ENCODE measurements at places on chromosomes 16 and 17.

GRCh38 chr17:32873114-32873513 is 3.8 kb downstream of the MYO1D start:
- peak; percentile 65 for DNase-seq

DNA sequence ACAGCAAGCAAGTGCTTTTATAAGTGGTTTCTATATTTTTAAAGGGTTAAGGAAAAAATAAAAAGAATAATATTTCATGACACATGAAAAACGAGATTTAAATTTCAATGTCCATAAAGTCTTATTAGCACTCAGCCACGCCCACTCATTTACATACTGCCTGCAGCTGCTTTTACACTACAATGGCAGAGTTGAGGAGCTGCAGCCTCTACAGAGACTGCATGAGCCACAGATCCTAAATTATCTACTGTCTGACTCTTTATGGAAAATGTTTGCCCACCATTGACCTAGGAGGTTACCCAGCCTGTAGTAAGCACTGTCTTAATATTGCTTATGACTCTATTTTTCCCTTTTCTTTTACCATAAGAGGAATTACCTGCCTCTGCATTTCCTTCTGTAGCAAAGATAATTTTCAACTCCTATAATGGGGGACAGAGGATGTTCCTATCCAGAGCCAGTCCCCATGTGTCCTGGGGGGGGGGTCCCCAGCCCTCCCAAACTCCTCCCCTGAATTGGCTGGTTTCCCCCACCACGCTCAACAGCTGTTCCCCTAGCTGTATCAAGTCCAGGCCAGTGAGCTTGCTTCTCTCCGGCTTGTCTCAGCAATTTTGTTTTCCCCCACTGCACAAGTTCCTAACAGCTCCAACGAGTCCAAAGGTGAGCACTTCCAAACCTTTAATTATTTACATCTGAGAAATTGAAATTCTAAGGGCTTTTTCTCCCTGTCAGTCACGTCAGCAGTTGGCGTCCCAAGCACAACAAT is 139.4 kb upstream of the ERCC4 start:
- DNase-seq = no peak

DNA sequence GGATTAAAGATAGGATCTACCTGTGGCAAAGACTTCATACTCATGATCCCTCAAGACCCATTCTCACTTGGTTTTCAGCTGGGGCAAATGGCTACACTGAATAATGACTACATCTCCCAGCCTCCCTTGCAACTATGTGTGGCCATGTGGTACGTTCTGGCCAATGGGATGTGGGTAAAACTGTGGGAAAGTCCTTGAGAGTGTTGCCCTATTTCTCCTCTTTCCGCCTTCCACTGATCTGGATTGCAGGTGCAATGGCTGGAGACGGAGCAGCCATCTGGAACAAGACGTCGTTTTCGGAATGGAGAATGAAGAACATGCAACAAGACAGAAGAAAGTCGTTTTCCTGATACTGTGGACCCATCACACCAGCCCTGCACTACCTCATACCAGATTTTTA is 48.5 kb downstream of the HAPSTR1 start:
- no peak for DNase-seq

- no peak for DNase-seq
Observed at GRCh38 chr16:73010150-73010676, 37.7 kb downstream of the ZFHX3 start.

DNA sequence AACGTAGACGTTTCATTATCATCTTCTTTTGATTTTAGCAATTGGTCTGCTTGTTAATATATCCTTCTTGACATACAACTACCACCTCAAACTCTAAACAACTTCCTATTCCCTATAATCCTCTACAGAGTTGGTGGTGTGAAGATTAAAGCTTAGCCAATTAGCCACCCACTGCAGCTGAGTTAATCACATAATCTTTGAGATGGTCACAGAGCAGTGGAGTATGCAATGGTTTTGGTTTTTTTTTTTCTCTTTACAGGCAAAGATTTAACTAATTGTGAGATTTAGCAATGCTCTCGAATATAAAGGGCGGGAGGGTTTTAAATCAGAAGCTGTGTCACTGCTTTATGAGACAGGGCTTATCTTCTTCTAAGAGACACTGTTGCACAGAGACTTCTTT is 37.0 kb downstream of the STX8 start:
- DNase-seq = no peak

GRCh38 chr17:8371786-8372185 is 4.7 kb downstream of the KRABD2 start:
- no peak for DNase-seq

DNA sequence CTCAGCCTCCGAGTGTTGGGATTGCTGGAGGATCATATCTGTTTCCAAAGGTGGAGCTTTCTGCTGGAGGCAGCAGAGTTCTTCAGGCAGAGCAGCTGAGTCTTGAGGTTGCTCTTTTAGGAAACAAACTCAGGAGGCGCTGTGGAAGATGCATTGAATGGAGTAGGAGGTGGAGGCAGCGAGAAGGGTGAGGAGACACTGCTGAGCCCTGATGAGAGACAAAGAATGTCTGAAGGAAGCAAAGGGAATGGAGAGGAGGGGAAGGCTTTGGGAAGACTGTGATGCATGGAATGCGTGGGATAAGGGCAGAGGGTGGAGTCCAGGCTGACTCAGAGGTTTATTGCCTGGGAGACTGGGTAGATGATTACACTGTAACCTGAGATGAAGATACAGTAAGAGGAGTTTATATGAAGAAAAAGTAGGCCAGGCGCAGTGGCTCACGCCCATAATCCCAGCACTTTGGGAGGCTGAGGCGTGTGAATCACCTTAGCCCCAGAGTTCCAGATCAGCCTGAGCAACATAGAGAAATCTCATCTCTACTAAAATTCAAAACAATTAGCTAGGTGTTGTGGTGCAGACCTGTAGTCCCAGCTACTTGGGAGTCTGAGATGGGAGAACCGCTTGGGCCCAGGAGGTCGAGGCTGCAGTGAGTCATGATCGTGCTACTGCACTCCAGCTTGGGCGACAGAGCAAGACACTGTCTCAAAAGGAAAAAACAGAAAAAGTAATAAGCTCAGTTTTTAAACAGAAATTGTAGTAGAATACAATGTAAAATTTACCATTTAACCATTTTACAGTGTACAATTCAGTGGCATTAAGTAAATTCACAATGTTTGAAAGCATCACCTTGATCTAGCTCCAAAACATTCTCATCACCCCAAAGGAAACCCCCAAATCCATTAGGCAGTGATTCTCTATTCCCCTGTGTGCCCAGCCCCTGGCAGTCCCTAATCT is 17.8 kb upstream of the TMEM219 start:
- DNase-seq = no peak

DNA sequence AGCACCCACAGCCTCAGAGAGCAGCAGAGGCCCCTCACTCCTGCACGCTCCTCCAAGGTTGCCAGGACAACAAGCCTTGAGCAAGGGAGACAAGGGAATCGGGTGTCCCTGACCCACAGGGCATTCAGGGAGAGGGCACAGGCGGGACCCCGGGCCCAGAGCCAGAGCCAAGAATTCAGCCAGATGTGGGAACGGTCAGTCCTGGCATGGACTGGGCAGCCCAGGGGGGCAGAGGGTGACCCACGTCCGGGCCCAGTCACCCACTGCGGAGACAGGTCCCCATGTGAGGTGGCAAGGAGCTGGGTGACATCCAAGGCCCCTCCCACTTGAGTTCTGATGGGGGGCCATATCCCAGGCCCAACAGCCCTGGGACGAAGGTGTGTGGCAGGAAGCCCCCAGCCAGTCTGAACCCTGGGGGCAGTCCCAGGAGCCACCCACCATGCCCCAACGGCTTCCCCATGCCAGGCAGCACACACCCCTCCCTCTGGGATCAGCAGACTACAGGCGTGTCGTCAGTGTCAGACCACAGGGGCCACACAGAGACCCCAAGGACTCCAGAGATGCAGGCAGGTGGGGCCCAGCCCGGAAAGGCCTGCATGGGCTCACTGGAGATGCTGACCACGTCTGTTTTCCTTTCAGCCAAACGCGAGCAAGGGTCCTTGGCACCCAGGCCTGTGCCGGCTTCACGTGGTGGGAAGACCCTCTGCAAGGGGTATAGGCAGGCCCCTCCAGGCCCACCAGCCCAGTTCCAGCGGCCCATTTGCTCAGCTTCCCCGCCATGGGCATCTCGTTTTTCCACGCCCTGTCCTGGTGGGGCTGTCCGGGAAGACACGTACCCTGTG is 23.0 kb downstream of the USP6 start:
- no peak for DNase-seq

DNA sequence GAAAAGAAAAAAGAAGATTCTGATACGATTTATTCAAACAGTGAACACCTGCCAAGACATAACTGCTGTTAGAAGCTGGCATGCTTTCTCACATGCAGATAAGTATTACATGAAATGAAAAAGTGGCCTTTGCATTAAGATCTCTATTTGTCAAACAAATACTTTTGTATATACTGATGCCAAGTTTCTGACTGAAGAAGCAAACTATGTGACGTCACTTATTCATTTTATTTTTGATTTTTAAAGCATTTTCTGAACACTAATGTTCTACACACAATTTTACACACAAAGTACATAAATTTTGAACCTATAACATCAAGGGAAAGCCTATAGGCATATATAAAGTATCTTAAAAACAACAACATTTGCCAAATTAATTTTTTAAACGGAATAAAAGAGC is 153.8 kb downstream of the CEP112 start:
- DNase-seq = no peak

Measured in thyroid gland (tissue), 4 donors.